ENCODE measurements at places on chromosomes 2 and 18.
A peak's percentile ranks its signal among the peaks of the same experiment; 100 is the strongest.

DNA sequence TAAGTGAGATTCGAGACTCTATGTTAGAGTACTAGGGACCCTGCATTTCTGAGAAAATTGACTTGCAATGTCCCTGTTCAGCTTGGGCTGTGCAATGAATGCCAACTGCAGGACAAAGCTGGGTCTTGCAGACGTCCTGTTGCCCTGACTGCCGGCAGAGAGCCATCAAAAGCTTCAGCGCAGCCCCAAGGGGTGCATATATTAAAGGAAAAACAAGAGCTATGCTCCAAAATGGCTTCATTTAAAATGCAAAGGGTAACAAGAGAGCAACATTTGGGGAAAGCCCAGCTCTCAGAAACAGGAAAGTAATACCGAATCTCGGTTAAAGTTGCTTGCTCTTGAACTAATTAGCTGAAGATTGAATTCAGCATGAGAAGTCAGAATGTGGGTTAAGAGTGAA is 110.9 kb upstream of the PNPT1 start:
- DNase-seq: no peak

GRCh38 chr2:128395640-128396499 is 77.2 kb upstream of the HS6ST1 start:
- peak; percentile 32 for DNase-seq

DNA sequence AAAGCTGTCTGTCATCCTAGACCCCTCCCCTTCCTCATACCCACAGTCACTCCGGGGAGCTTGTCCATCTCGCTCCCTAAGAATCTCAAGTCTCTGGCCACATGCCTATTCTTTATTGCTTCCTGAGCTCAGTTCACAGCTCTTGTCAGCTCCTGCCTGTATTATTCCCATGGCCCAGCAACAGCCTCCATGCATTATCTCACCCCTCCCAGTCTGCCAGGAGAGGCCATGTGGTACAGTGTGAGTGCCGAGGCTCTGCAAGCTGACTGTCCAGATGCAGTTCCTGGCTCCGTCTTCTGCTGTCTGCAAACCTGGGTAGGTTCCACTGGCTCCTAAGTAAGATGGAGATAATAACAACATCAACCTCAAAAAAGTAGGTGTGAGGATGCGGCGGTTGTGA is 79.7 kb downstream of the MRPS9 start:
- no peak for DNase-seq

GRCh38 chr2:63003351-63003750 is 47.3 kb upstream of the OTX1 start:
- no peak for DNase-seq

GRCh38 chr2:241187918-241188234 is 601 bp upstream of the ANO7 start:
- DNase-seq: no peak

DNA sequence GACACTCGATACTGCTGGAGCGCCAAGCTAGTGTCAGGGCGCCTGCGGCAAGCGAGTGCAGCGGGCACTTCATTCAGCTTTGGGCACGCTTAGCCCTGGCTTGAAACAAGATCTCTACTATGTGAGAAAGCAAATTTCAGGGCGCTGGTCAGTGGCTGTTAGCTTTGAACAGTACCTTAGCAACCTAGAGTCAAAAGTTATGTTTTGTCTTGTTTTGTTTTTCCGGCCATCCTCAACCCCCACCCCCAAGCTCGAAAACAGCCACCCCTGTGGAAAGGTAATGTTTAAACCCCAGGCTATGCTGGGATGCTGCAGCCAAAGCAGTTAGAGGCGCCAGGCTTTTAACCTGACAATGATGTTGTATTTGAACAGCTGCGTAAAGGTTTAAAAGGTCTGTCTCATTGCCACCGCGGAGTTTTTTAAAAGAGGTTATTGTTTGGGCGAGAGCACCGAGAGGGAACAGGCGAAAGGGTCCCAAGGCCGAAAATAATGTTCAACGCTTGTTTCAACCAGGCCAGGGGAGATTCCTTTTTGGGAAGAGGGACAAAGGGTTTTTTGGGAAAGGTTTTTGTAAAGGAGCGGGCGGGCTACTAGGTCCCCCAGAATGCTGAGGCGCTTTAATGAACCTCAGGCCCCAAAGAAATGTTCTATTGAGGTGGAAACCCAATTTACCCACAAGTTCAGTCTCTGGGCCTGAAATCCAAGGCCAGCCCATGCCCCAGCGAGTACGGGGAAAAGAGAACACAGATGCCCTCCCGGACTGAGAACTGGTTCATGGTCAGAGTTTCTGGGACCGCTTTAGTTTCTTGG is 2.3 kb upstream of the HOXD10 start:
- no peak for DNase-seq

Data from fibroblast of pulmonary artery (primary cell).